ENCODE measurements at places on chromosomes 7 and 10.

DNA sequence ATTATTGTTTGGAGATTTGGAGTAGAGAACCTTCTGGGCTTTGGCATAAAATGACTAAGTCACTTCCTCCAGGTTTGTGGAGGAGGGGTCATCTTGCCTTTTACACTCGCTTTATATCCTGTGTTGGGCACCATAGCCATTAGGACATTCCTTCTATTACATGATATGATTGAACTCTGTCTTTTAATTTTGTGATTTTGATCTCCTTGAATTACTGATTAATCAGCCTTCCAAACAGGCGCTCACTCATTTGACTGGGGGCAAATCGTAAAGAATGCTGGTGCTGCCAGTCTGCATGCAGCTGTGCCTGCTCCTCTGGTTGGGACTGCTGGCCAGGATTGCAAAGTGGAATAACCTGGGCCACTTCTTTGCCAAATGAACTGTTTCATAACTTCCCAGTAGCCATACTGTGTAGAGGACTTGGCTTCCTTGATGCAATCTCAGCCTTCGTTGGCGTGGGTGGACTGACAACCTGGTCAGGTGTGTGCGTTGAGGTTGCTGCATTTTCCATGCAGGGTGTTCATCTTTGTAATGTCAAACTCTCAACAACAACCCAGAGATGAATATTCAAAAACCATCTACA is 65.9 kb upstream of the RAB11FIP2 start:
- no peak for DNase-seq

DNA sequence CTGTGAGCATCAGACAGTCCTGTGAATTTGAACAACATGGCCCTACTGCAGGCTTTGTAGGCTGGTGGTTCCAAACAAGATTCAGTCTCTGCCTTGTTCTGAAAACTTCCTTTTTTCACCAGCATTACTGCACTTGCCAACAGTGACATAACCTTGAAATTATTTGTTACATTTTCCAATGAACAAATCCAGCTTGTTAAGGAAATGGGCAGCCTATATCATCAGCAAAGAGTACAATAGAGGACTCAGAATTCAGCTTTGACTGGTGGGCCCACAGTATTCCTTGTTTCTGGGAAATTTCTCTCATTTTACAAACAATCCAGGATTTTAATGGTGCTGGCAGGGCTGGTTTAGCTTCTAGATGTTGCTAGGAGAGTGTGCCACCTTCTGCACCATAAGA is 703.7 kb upstream of the FZD8 start:
- DNase-seq: no peak

GRCh38 chr10:75008952-75009351 is 102.5 kb upstream of the SAMD8 start:
- no peak for DNase-seq

DNA sequence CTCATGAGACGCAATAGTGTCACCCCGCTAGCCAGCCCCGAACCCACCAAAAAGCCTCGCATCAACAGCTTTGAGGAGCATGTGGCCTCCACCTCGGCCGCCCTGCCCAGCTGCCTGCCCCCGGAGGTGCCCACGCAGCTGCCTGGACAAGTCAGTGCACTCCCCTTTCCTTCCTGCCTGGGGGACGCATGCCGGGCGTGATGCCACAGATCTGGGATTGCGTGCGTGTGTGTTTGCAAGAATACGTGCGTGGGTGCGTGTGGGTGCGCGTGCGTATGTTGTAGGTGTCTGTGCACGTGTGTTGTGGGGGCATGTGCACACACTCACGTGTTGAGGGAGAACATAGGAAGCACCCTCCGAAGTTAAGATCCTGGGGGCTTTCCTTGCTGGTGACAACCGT is 23.5 kb downstream of the PFKFB3 start:
- DNase-seq: no peak

DNA sequence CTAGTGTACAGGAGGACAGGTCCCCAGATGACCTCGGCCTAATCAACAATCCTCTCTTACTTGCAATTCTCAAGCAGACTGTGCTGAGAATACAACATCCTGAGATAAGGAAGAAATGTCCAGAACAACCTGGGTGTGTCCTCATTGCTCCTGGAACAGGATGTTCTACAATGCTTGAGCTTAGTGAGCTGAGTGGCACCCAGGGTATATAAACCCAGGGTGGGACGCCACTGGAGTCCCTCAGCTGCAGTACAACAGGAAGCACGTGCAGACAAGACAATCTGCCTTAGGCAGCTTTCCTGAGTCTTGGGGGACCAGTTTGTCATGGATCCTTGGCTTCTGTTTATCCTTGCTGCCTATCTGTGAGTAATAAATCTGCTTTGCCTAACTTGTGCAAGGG is 27.7 kb upstream of the SLC25A13 start:
- DNase-seq: no peak

- no peak for DNase-seq
These were observed 3.6 kb upstream of the MXI1 start for GRCh38 chr10:110203500-110204455.

DNA sequence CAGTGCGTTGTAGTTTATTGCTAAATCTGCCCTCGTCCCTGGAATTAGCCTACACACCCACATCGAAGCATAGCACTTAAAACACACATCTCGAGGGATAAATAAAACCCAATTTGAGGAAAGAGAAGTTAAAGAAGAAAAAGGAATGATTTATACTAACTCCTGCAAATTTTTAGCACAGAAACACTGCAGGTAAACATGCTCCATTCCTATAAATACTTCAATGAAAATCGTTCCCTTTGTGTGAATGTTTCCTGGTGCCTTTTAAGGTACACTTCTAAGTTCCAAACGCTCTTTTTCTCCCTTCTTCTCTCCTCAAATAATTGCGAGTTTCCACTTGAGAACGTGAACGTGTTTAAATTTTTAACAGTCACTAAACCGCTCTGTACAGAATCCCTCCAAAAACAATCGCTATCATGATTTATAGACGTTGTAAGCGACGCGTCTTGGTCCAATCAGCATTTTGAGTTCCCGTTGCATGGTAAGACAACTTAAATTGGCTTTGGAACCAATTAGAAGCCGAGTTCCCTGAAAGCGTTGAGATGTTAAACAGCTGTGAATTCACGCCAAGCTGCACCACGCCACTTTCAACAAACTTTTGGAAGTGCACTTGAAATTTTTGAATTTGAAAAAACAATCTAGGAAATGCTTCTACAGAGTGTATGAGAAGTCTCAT is 12.5 kb upstream of the EBLN1 start:
- DNase-seq: no peak

DNA sequence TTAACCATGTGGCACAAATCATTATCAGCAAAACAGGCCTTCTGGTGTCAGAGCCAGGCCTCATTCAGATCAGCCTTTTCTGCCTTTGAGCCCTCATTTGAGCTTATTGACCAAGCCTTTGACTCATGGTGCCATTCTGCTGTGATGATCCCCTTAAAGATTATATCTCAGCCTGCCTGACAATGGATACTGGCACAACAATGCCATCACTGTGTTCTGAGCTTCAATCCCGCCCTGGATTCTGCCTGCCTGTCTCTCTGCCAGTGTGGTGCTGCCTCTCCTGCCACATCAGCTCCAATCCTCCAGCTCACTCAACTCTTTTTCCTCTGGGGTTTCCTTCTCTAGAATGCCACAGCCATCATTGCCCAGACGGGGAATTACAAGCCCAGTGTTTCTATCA is 52.6 kb downstream of the SRI start:
- DNase-seq: no peak

GRCh38 chr10:72567421-72567820 is 58.5 kb downstream of the MICU1 start:
- no peak for DNase-seq

DNA sequence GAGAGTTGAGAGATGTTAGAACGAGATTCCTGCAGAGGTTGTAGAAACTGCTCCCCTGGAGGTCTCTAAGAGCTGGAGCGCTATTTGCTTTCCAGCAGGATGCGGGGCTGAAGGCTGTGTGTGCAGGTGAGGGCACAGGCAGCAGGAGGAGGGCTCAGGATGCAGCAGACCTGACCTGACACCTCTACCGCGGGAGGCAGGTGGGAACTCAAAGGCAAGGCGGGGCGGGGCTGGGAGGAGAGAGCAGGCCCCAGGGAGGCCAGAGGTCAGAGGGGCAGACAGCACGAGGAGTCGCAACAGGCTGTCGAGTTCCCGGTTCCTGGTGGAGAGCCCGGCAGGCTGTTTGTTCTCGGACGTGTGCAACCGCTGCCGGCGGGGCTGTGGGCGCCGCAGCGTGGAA is 7.9 kb upstream of the CRTAC1 start:
- no peak for DNase-seq

DNA sequence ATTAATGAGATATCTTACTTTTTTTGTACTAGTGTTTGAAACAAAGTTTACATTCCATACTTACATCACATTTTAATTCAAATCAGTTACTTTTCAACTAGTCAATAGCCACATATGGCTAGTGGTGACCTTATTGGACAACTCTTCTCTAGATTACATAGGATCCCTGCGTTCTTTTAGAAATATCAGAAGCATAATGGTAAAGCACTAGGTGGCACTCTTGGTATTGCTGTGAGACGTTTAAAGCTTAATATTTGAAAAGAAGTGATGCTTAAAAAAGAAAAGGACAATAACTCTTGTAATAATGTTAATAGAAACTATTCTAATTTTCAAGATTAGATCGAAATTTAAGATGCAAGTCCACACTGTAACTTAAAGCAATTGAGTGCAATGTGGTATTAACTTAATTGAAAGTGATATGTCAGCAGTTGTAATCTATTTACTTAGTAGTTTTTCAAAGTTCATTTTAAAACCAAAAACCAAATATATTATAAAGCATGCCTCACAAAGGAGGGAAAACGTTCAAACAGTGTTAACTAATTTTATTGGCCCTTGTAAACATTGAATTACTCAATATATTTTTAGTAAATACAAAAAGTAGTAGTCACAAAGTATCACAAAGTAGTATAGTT is 339.1 kb downstream of the ATRNL1 start:
- DNase-seq: no peak

- no peak for DNase-seq
These were observed 3.5 kb downstream of the PRR15 start for GRCh38 chr7:29567174-29567573.

GRCh38 chr10:126243306-126243705 is 145.0 kb downstream of the ADAM12 start:
- no peak for DNase-seq

DNA sequence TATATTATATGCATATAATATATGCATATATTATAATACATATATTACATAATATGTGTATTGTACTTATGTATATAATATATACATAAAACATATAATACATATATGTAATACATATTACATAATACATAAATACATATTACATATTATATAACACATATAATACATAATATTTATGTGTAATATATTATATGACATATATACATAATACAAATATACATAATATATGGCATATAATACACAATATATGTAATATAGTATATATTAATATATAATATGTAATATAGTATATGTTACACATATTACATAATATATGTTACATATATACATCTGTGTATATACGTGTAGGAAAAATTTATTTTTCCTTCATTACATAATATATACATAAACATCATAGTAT is 63.4 kb downstream of the SGMS1 start:
- DNase-seq: no peak

All from stimulated activated CD8-positive, alpha-beta memory T cell treated with anti-CD3 and anti-CD28 coated beads, Interleukin-2, amount 100 ng/mL, for 1 hour (primary cell).